Nephron progenitor cell (in vitro differentiated cells): ENCODE measurements at places on chromosomes 7 and 10.

GRCh38 chr7:35752742-35753141, 48.1 kb upstream of the SEPTIN7 start:
- H3K4me1 ChIP-seq, result peaks cover 1% of the 10 kb centered on the region
- no peaks in the 10 kb centered on the region for H3K27me3 ChIP-seq
- H3K4me3 ChIP-seq, result no peak overlapping the region
- DNase-seq, result no peak
- H3K36me3 ChIP-seq, result no peaks in the 10 kb centered on the region

GRCh38 chr7:41702635-41703371, at the start of gene INHBA:
TSS of gene INHBA (minus strand) at chr7:41703090. CDS start at chr7:41700374, 2,716 bp downstream.
- H3K36me3 ChIP-seq, result no peaks in the 10 kb centered on the region
- peaks cover 71% of the 10 kb centered on the region for H3K27me3 ChIP-seq
- no peak for DNase-seq
- no peak within 1 kb of the TSS for H3K27ac ChIP-seq

DNA sequence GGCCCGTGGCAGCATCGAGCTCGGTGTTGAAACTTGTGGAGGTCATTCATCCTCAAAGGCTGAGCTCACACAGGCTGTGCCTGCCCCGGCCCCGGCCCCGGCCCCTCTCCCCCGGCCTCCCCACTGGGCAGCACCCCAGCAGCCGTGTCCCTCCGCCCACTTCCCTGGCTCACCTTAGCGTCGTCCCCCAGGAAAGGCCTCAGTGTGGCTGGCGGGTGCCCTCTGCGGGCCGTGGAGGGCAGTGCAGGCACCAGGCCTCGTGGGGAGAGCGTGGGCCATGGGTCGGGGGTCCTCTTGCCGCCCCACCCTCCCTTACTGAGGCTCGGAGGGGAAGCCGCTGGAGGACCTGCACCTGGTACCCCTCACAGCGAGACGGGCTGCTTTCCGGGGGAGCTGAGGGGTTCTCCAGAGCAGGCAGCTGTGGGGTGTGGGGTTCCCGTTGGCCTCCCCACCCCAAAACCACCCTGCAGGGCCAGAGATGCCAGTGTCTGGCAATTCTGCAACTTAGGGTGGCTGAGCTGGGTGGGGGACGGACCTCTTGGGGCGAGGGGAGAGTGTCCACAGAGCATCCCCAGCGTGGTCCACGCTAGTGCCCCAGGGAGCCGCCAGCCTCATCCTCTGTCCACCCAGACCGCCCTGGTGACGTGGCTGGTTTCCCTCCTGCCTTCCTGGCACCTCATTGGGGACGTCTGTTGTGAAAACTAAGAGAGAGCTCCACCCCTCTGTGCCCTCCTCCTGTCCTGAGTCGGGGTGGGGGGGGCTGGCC, 44.2 kb upstream of the DPYSL4 start:
- H3K36me3 ChIP-seq, result no peaks in the 10 kb centered on the region
- peaks cover 6% of the 10 kb centered on the region for H3K4me1 ChIP-seq
- no peak overlapping the region for H3K27ac ChIP-seq
- H3K27me3 ChIP-seq, result peaks cover 8% of the 10 kb centered on the region

DNA sequence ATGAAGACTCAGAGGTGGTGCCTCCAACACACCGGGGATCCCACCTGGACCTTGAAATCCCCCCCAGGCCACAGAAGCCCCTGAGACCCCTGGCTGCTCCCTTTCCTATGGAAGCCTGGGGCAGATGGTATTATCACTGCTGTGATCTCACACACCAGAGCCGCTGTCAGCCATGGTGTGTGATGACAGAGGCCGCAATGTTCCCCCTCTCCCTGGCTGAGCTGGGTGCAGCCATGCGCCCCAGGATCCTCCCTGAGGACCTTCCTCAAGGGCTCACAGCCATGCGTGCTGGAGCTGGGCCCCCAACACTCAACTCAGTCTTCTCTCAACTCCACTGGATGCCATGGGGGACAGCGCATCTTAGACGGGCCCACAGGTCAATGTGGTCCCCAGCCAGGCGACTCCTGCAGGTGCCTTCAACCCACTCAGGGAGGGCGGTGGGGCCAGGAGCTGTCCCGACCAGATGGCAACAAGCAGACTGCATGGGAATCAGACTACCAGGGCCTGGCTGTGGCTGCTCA, 44.9 kb downstream of the VIPR2 start:
- H3K4me1 ChIP-seq, result peaks cover 15% of the 10 kb centered on the region
- no peak overlapping the region for H3K4me3 ChIP-seq
- no peak overlapping the region for H3K27ac ChIP-seq
- H3K36me3 ChIP-seq, result peaks cover 8% of the 10 kb centered on the region
- DNase-seq, result no peak
- H3K27me3 ChIP-seq, result peaks cover 19% of the 10 kb centered on the region

DNA sequence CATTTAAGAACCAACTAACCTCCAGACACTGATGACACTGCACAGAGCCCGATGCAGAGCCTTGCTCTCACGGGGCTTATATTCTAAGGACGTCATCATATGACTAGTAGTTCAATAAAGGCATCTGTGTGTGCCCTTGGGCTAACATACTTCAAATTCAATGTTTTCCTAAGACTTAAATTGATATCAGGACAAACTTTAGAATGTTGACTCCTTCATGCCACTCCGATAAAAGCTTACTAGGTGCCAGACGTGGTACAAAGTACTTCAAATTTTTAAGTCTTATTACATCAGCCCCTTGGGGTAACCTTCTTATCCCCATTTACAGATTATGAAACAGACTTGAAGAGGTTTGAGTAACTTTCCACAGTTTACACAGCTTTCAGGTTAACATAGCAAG, 191.1 kb upstream of the PLXNA4 start:
- H3K4me3 ChIP-seq, result no peak overlapping the region
- peaks cover 23% of the 10 kb centered on the region for H3K27me3 ChIP-seq
- no peaks in the 10 kb centered on the region for H3K36me3 ChIP-seq
- no peak overlapping the region for H3K27ac ChIP-seq
- H3K4me1 ChIP-seq, result no peaks in the 10 kb centered on the region

- H3K4me1 ChIP-seq, result peaks cover 4% of the 10 kb centered on the region
- no peak for DNase-seq
- H3K27ac ChIP-seq, result no peak overlapping the region
- H3K27me3 ChIP-seq, result peaks cover 4% of the 10 kb centered on the region
- H3K36me3 ChIP-seq, result no peaks in the 10 kb centered on the region
- H3K4me3 ChIP-seq, result no peak overlapping the region
Observed at GRCh38 chr7:117096942-117097341, 143.6 kb downstream of the ST7 start.

- H3K4me3 ChIP-seq, result no peak overlapping the region
- peaks cover 15% of the 10 kb centered on the region for H3K4me1 ChIP-seq
- H3K27me3 ChIP-seq, result peaks cover 2% of the 10 kb centered on the region
- H3K36me3 ChIP-seq, result peaks cover 29% of the 10 kb centered on the region
- no peak for DNase-seq
Observed at GRCh38 chr10:102291221-102291905, 46.0 kb downstream of the GBF1 start.

DNA sequence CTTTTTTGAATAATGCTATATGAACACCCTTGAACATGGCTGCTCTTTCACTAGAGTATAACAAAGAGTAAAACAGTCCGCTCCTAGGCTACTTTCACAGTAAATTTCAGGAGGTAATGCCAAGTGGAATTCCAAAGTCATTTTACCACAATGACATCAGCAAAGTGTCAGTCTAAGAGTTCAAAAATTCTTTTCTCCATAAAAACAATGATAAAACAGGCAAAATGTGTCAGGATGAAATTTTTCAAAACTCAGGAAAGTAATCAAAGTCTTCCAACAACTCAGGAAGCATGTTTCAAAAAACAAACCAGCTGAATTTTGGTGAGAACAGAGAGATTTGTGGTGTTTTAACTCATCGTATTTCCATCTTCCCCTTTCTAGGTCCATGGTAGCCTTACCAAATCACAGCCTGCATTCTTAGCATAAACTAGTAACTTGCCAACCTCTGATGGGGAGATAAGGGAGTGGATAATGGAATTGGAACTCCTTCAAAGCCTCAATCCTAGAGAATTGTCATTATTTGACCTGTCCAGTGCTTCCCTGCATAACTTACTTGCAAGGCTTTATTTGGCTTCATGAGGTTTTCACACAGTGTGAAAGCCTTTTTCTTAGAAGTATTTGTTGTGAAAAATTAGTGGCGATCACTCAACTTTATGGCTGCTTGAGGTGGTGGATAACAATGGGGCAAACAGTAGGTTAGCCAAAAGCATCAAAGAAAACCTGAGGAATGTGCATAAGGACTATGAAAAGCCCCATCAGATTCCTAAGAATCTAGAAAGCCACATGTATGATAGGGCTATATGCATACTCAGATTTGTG, 302.7 kb downstream of the HDAC9 start:
- H3K36me3 ChIP-seq, result no peaks in the 10 kb centered on the region
- no peaks in the 10 kb centered on the region for H3K27me3 ChIP-seq
- no peak for DNase-seq
- H3K27ac ChIP-seq, result peak overlapping the region; percentile 15

GRCh38 chr7:140229591-140230515, 53.1 kb upstream of the KDM7A start:
- H3K4me3 ChIP-seq, result peak overlapping the region; percentile 68
- peaks cover 17% of the 10 kb centered on the region for H3K27me3 ChIP-seq
- H3K27ac ChIP-seq, result no peak overlapping the region
- peaks cover 26% of the 10 kb centered on the region for H3K4me1 ChIP-seq

DNA sequence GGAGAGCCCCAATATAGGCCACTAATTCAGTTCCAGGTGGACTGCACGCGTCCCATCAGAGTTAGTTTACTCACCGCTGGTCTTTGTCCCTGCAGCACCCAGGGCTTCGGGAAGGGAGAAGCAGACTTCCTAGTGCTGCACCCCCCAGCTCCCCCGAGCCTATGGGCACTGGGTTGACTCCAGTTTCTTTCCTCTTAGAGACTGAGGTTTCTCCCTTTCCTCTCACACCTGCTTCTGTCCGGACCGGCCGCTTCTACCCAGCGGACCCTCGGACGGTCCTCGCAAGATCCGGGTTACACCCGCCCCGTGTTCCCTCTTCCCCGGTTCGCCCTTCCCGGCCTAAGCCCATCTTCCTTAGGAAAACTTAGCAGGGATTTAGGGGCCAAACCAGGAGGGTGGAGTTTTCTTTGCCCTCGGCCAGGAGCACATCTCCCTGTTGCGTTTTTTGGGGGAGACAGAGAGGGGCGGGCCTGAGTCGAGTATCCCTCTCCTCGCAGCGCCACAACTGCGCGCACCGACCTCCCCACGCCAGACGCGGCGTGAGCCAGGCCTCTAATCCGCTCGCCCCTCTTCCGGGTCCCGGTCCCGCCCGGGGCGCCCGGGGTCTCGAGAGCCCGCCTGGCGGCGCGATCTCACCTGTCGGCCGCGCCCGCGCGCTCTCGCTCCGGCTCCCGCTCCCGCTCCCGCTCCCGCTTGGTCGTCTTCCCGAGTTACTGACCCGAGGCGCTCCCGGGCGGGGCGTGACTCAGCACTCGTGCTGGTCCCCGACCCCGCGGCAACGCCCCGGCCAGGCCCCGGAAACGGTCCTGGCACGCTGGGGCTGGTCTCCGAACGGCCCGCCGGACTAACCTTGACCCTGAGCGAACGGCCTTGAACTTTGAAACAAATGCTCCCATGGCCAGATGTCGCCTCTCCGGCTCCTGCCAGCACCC, at the start of gene AIFM2:
AIFM2 (minus strand) TSS at position 728 of the 932 bp plus-strand sequence. CDS start 8,741 bp downstream, outside the sequence.
- H3K4me3 ChIP-seq, result peak within 1 kb of the TSS; percentile 83
- peak; percentile 76 for DNase-seq
- H3K27ac ChIP-seq, result no peak within 1 kb of the TSS
- H3K27me3 ChIP-seq, result peaks cover 62% of the 10 kb centered on the region

DNA sequence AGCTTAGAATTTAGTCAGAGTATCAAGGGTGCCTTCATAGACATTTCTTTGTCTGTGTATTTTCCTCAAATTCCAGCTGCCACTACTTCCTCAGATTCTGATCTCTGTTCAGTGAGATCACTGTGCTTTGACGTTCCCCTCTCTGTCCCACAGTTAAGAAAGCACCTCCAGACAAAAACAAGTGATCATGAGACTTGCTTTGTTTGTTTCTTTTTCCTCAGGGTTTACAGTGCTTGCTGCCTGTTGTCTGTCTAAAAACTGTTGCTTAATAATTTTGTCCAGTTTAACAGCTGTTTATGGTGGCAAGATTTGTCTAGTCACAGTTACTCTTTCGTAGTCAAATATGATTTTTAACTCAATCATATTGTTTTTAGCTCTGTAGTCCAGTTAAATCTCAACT, 29.1 kb downstream of the TRUB1 start:
- peaks cover 33% of the 10 kb centered on the region for H3K4me1 ChIP-seq
- H3K27ac ChIP-seq, result peak overlapping the region; percentile 80
- no peaks in the 10 kb centered on the region for H3K27me3 ChIP-seq
- no peak overlapping the region for H3K4me3 ChIP-seq

- peaks cover 12% of the 10 kb centered on the region for H3K4me1 ChIP-seq
- no peaks in the 10 kb centered on the region for H3K36me3 ChIP-seq
- no peak for DNase-seq
- no peak overlapping the region for H3K4me3 ChIP-seq
- H3K27me3 ChIP-seq, result no peaks in the 10 kb centered on the region
Observed at GRCh38 chr10:82392533-82392932, 517.5 kb downstream of the NRG3 start.

- peaks cover 28% of the 10 kb centered on the region for H3K36me3 ChIP-seq
- H3K27ac ChIP-seq, result peak overlapping the region; percentile 83
- no peaks in the 10 kb centered on the region for H3K27me3 ChIP-seq
- DNase-seq, result no peak
- H3K4me3 ChIP-seq, result peak overlapping the region; percentile 52
Observed at GRCh38 chr10:31864834-31865518, 63.7 kb downstream of the ARHGAP12 start.

GRCh38 chr7:4260867-4261600, 421.1 kb upstream of the FOXK1 start:
- DNase-seq, result no peak
- no peak overlapping the region for H3K4me3 ChIP-seq
- no peak overlapping the region for H3K27ac ChIP-seq
- peaks cover 18% of the 10 kb centered on the region for H3K27me3 ChIP-seq
- H3K4me1 ChIP-seq, result peaks cover 17% of the 10 kb centered on the region

DNA sequence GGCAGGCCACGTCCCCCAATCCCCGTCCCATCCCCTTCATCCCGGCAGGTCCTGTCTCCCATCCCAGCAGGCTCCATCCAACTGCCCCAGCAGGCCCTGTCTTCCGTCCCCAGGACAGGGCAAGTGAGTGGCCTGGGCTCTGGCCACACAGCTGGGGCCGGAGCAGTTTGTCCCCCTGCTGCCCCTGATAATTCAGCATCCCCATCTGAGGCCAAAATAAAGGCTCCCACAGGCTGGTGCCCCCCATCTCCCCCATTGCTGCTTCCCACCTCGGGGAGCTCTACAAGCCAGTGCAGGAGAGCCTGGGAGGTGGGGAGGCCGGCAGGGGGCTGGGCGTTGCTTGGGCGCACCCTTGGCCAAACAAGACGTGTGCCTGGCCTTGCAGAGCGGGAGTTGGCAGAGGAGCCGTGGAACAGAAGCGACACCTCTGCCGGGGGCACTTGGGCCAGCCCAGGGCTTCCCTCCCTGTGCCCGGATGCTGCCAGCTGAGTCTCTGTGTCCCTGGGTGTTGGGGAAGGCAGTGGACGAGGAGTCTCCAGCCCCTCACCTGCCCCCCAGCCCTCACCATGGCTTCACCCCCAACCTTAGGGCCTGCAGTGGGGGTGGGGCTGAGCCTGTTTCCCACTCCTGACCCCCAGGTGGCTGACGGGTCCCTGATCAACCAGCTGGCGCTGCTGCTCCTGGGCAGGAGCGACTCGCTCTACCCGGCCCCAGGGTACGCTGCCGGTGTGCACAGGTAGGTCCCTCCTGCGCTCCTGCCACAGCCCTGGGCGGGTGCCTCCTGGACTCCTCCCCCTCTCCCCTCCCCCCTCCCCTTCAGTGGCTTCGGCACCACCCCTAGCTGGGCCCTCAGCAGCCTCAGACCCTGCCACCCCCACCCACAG, 14.0 kb downstream of the AP5Z1 start:
- no peak for DNase-seq
- no peak overlapping the region for H3K4me3 ChIP-seq
- peaks cover 6% of the 10 kb centered on the region for H3K4me1 ChIP-seq
- H3K27me3 ChIP-seq, result no peaks in the 10 kb centered on the region
- peaks cover 11% of the 10 kb centered on the region for H3K36me3 ChIP-seq

GRCh38 chr7:81884817-81885216, 115.0 kb upstream of the HGF start:
- no peak overlapping the region for H3K27ac ChIP-seq
- no peaks in the 10 kb centered on the region for H3K36me3 ChIP-seq
- H3K4me3 ChIP-seq, result no peak overlapping the region
- DNase-seq, result no peak
